NCI-H2227 treated with DMSO at 0.1 percent for 48 hours (cell line): ENCODE measurements at places on chromosomes 2 and 18.

GRCh38 chr18:35949090-35949489 lies 23.4 kb upstream of the RMP24 start:
- DNase-seq: no peak

DNA sequence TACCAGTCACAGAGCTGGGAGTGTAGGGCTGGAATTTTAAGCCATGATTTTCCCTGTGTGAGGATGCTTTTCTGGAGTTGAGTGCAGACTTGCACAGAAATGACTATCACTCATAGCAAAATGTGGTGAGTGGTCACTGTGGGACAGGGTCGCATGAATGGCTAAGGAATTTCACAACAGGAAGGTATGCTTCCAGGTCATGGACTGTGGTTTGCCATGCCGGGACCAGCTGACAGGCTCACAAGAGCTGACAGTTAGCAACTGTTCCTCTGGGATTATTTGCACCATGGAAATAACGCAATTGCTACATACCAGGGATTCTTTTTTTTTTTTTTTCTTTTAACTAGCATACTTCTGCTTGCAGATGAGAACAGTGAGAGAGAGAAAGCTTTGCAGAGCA lies 3.8 kb upstream of the UXS1 start:
- no peak for DNase-seq

DNA sequence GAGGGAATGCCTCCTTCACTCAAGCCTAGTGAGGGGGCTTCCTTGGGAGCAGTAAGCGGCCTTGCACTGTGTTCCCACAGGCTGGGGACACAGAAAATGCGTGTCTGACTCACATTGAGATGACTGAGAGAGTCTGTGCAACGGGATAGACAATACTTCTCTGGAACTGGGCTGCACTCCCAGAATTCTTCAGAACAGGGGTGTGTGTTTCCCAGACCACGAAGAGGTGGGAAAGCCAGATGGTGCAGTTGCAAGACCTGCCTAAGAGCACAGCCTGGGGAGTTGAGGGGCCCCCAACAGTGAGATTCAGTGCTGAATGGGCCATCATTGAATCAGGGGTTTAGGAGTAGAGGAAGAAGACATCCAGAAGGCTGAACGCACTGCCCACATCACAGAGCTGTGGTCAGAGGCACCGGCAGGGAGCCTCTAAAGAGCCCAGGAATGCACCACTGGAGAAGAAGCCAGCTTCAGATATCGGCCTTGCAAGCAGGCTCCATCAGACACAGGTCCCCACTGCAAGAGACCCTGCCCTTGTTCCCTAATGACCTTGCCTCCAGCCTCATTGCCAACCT lies 36.6 kb upstream of the MRPL19 start:
- no peak for DNase-seq

DNA sequence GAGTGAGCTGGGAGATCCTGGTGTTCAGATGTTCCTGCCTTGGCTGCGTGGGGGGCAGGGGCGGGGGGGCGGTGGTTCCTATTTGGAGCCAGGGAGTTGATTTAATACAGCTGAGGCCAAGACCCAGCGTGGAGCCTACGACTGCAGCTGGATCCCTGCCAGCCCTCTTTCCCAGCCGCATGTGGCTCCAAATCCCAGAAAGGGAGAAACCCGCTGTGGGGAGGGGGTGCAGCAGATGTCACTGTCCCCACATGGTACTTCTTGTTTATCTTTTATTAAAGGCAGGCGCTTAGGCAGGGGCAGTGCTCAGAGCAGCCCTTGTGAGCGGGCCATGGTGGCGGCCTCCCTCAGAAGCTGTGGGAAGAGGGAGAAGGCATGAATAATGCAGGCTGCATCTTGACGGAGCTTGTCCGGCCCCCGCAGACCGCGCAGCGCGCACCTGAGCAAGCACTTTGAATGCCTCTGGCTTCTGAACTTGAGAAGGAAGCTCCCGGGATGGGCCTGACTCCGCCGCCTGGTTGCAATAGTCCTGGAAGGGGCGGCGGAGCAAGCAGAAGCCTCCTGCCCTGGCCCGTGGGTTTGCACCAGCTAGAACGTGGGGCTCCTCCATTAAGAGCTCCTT lies 112.1 kb downstream of the GLI2 start:
- DNase-seq: peak; percentile 65

DNA sequence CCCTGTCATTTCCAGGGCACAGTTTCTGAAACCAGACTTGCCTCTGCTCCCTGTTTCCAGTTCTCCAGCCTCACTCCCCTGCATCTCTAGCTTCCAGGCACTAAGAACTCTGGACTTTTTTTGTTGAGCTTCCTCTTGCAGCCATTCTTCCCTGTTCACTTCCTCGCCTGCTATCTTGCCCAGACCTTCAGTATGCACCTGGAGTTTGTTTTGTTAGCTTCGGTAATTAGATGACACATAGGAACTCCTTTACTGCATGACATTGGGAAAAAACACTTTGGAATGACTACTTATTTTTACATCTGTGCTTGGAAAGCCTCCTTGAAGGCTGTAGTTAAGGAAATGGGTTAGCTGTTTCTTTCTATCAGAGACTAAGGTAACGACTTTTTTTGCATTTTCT lies 35.2 kb downstream of the OTOF start:
- no peak for DNase-seq

GRCh38 chr2:236350426-236350825 lies 86.2 kb upstream of the ASB18 start:
- DNase-seq: no peak

- DNase-seq: no peak
Measured at GRCh38 chr2:65228263-65228750, 676 bp downstream of the ACTR2 start.

- no peak for DNase-seq
Measured at GRCh38 chr2:241036964-241037421, 38.6 kb downstream of the SNED1 start.

GRCh38 chr18:74652392-74652988 lies 54.8 kb downstream of the ZNF407 start:
- peak; percentile 41 for DNase-seq

GRCh38 chr2:224711859-224712665 lies 4.1 kb downstream of the CCDC195 start:
- DNase-seq: no peak

- no peak for DNase-seq
Measured at GRCh38 chr2:186966015-186966414, 117.0 kb upstream of the ZSWIM2 start.

- no peak for DNase-seq
Measured at GRCh38 chr18:8045884-8046281, 478.8 kb downstream of the PTPRM start.

DNA sequence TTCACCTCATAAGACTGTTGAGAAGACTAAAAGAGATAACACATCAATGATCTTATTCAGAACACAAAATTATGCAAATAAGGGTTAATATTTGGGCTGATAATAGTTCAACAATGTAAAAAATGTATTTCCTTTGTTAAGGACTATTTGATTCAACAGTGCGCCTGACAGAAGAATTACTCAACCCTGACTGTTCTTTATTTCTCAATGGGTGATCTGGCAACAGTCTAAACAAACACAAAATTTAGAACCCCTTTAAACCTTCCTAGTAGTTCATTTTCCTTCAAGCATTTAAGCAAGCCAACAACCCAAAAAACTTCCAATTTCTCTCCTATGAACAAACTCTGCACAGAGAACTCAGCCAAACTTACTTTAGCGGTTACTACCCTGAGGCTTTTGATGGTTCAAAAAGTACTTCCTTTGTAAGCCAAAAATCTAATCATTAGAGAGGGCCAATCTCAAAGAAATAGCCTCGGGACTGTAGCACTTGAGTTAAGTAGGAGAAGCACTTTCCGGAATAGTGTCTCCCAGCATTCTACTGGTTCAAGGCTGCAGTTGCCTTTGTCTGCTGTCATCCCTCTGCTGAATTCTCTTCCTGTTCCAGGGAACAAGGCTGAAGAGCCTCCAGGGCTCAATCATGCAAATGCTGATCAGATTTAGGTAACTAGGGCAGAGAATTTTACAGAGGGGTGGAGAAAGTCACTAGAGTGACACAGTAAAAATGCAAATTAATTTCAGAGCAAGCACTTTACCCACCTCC lies 40.9 kb upstream of the MAPK4 start:
- DNase-seq: no peak

DNA sequence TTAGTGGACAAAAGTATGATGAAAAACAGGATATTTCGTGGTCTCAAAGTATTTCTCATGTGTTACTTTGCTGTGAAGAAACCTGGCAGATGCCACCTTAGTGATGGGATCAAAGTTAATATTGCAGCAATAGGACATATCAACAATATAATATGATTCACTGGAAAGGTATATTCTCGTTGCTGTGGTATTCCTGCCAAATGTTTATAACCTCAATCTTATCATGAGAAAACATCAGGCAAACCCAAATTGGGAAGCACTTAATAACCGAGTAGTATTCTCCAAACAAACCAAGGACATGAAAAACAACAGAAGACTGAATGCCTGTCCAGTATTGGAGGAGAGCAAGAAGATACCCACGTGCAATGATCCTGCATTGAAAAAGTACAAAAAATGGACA lies 302.6 kb upstream of the MC4R start:
- no peak for DNase-seq

GRCh38 chr2:5988120-5988519 lies 295.9 kb downstream of the SOX11 start:
- DNase-seq: no peak

DNA sequence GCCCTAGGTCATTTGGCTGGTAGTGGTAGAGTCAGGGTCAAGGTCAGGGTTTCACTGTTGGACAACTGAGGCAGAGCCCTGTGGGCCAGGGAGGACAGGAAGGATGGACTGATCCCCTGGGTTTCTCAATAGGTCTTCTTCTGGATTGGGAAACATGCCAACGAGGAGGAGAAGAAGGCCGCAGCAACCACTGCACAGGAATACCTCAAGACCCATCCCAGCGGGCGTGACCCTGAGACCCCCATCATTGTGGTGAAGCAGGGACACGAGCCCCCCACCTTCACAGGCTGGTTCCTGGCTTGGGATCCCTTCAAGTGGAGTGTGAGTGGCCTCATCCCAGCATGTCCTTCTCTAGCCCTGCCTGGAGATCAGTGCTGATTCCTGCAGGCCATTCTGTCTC lies 18.1 kb downstream of the VIL1 start:
- DNase-seq: no peak

DNA sequence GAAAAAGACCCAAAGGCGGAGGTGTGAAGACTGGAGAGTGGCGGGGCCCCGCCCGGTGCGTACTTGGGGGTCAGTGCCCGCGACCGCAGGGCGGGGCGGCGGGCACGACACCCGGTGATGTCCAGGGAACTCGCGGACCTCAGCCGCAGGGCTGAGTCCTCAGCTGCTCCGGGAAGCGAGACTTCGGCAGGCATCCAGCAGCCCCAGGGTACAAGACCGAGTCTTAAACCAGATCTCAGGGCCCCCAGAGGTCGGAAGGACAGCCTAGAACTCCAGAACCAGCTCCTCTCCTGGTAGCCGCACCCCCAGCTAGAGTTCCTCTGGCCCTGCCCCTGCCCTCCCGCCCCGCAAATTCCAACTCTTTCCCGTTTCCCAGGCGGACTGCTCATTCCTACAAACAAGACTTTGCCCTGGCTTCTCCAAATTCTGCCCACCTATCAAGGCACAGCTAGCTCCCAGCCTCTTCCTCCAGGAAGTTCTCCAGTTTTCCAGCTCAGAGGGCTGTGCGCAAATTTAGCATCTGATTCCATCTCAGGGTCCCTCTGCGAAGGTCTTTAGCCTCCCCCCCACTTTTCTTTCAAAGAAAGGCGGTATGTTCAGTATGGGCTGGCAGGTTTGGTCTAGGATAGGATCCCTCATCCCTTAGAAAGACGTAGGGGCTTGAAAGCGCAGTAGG lies 26.0 kb upstream of the NOTO start:
- DNase-seq: no peak
